ENCODE measurements at places on chromosomes 12 and 14.
A peak's percentile ranks its signal among the peaks of the same experiment; 100 is the strongest.

GRCh38 chr12:84676787-84677186 is 235.8 kb downstream of the SLC6A15 start:
- no peaks in the 10 kb centered on the region for H3K27me3 ChIP-seq
- H3K27ac ChIP-seq: no peak overlapping the region
- H3K36me3 ChIP-seq: no peaks in the 10 kb centered on the region
- no peak for DNase-seq
- no peaks in the 10 kb centered on the region for H3K4me1 ChIP-seq

DNA sequence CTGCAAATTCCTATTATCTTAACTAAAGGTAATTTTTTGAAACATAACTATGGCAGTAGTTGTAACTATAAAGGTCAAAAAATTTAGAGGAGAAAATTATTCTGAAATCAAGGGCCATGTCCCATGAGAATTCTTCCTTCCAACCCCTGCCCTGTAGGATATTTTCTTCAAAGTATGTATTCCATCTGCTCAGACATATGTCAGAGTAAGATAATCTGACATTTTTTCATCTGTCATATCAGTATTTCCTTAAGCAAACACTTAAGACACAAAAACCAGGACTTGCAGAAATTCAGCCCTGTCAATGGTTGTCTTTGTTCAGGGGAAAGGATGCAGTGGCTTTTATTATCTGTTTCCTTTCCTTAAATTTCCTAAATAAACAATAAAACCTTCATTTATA is 36.3 kb downstream of the ACSS3 start:
- H3K4me1 ChIP-seq: no peaks in the 10 kb centered on the region
- DNase-seq: no peak

GRCh38 chr14:29608861-29609260 is 318.8 kb downstream of the PRKD1 start:
- no peak overlapping the region for H3K4me3 ChIP-seq
- H3K4me1 ChIP-seq: no peaks in the 10 kb centered on the region
- no peaks in the 10 kb centered on the region for H3K36me3 ChIP-seq
- H3K27me3 ChIP-seq: no peaks in the 10 kb centered on the region
- DNase-seq: no peak

GRCh38 chr14:102870994-102871831 is 51.2 kb upstream of the AMN start:
- H3K4me3 ChIP-seq: no peak overlapping the region
- peak; percentile 16 for DNase-seq
- no peaks in the 10 kb centered on the region for H3K27me3 ChIP-seq
- peaks cover 6% of the 10 kb centered on the region for H3K4me1 ChIP-seq

GRCh38 chr12:43318021-43318420 is 234.0 kb downstream of the ADAMTS20 start:
- no peaks in the 10 kb centered on the region for H3K4me1 ChIP-seq
- H3K27ac ChIP-seq: no peak overlapping the region
- H3K4me3 ChIP-seq: no peak overlapping the region
- H3K36me3 ChIP-seq: no peaks in the 10 kb centered on the region
- H3K27me3 ChIP-seq: no peaks in the 10 kb centered on the region
- no peak for DNase-seq

DNA sequence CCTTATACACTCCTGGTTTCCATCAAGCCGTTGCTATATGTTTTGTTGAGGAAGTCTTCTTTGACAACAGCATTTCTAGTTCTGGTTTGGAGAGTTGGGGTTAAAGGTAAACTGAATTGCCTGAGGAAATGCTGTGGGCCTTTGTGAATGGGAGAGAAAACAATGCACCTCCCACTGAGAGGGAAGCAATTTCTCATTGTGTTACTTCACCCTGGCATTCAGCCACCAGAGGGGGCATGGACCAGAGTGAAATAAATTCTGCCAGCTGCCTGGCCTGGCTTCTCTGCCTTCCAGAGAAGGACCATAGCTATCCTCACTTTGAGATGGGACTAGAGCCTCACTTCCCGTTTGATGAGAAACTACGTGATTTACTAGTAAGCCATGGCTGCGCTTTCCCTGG is 475.3 kb downstream of the EGLN3 start:
- no peak overlapping the region for H3K4me3 ChIP-seq
- no peak overlapping the region for H3K27ac ChIP-seq
- no peaks in the 10 kb centered on the region for H3K36me3 ChIP-seq
- no peaks in the 10 kb centered on the region for H3K4me1 ChIP-seq

DNA sequence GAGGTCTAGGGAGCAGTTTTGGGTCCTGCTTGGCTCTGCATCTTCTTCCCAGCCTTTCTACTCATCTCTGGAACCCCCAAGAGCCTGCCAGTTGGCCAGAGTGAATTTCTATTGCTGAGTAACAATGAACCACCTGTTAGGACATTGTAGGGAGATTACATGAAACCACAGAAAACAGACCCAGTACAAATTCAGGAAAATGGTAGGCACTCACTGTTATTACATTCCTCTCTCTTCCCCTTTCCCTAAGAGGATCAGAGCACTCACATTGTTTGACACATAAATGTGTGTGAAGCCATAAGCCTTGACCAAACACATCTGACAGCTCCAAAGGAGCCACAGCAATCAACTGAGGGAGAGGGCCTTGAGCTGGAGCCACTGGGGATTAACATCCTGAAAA is 216.1 kb downstream of the TMEM132D start:
- no peak for DNase-seq
- no peaks in the 10 kb centered on the region for H3K4me1 ChIP-seq
- no peaks in the 10 kb centered on the region for H3K36me3 ChIP-seq
- H3K27ac ChIP-seq: no peak overlapping the region
- no peaks in the 10 kb centered on the region for H3K27me3 ChIP-seq

DNA sequence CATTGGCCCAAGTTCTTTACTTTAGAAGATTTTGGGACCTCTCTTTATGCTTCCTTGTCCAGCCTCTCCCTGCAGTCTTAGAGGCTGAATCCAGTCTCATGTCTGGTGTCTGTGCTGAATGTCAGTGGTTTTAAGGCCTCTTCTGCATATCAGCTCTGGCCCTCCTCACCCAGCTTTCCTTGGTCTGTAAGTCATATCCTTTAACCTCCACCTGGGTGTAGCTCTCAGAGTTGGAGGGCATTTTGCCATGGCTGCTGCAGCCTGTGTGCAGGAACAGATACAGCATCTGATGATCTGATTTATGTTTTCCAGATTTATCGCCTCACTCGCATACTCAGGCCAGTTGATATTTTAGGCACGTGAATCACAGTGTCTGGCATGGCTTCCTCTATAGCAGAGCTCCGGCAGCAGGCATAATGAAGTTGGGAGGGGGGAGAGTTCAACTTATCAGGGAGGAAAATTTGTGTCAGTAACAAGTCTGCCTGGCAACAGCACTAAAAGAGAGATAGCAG is 335.0 kb downstream of the PCNX1 start:
- H3K4me3 ChIP-seq: no peak overlapping the region
- DNase-seq: peak; percentile 43
- no peaks in the 10 kb centered on the region for H3K36me3 ChIP-seq

DNA sequence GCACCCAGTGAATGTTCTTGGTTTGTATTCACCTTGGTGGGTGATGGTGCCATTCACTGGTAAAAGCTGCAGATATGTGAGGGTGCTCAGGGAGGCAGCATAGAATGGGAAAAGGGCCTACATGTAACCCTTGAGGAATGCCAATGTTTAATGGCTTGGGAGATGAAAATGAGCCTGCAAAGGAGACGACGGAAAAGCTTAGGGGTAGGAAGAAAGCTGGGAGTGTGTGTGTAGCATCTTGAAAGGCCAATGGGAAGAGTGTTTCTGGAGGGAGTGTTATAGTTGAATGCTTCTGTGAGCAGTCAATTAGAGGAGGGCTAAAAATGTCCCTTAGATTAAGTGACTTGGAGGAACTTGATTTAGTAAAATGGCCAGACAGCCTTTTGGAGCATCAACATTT is 24.9 kb downstream of the PPM1A start:
- no peak overlapping the region for H3K4me3 ChIP-seq
- no peaks in the 10 kb centered on the region for H3K27me3 ChIP-seq
- no peak overlapping the region for H3K27ac ChIP-seq
- DNase-seq: no peak
- H3K4me1 ChIP-seq: peaks cover 73% of the 10 kb centered on the region

GRCh38 chr14:54129850-54130640 is 173.4 kb upstream of the BMP4 start:
- no peak overlapping the region for H3K4me3 ChIP-seq
- H3K27me3 ChIP-seq: no peaks in the 10 kb centered on the region
- no peak overlapping the region for H3K27ac ChIP-seq
- H3K4me1 ChIP-seq: no peaks in the 10 kb centered on the region
- DNase-seq: no peak

- no peaks in the 10 kb centered on the region for H3K27me3 ChIP-seq
- DNase-seq: no peak
- no peak overlapping the region for H3K27ac ChIP-seq
- H3K4me3 ChIP-seq: no peak overlapping the region
Observed at GRCh38 chr12:124171231-124171979, 123.5 kb upstream of the RFLNA start.

DNA sequence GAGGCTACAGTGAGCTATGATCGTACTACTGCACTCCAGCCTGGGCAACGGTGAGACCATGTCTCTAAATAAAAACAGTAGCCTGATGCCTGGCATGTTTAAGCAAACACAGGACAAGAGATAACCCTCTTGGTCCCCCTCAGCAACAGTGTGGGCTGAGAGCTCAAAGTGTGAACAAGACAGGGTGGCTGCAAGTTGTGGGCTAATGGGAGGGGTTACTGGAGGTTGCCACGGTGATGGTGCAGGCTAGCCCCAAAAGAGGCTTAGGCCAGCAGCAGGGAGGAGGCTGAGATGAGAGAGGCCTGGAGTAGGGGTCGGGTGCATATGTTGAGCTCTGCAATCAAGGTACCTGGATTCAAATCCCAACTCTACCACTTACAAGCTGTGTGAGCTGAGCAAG is 3.4 kb upstream of the LGMN start:
- no peak for DNase-seq
- H3K4me3 ChIP-seq: no peak overlapping the region
- peak overlapping the region; percentile 10 for H3K27ac ChIP-seq
- H3K4me1 ChIP-seq: no peaks in the 10 kb centered on the region
- no peaks in the 10 kb centered on the region for H3K27me3 ChIP-seq

DNA sequence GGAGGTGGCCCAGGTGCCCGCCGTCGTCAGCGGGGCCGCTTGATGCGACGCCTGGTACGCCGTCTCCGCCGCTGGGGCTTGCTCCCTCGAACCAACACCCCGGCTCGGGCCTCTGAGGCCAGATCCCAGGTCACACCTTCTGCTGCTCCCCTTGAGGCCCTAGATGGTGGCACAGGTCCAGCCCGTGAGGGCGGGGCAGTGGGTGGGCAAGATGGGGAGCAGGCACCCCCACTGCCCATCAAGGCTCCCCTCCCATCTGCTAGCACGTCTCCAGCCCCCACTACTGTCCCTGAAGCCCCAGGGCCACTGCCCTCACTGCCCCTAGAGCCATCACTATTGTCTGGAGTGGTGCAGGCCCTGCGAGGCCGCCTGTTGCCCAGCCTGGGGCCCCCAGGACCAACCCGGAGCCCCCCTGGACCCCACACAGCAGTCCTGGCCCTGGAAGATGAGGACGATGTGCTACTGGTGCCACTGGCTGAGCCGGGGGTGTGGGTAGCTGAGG is 5.5 kb downstream of the LRP10 start:
- H3K27ac ChIP-seq: no peak overlapping the region
- no peak overlapping the region for H3K4me3 ChIP-seq
- no peaks in the 10 kb centered on the region for H3K27me3 ChIP-seq
- peaks cover 65% of the 10 kb centered on the region for H3K36me3 ChIP-seq
- H3K4me1 ChIP-seq: peaks cover 20% of the 10 kb centered on the region

DNA sequence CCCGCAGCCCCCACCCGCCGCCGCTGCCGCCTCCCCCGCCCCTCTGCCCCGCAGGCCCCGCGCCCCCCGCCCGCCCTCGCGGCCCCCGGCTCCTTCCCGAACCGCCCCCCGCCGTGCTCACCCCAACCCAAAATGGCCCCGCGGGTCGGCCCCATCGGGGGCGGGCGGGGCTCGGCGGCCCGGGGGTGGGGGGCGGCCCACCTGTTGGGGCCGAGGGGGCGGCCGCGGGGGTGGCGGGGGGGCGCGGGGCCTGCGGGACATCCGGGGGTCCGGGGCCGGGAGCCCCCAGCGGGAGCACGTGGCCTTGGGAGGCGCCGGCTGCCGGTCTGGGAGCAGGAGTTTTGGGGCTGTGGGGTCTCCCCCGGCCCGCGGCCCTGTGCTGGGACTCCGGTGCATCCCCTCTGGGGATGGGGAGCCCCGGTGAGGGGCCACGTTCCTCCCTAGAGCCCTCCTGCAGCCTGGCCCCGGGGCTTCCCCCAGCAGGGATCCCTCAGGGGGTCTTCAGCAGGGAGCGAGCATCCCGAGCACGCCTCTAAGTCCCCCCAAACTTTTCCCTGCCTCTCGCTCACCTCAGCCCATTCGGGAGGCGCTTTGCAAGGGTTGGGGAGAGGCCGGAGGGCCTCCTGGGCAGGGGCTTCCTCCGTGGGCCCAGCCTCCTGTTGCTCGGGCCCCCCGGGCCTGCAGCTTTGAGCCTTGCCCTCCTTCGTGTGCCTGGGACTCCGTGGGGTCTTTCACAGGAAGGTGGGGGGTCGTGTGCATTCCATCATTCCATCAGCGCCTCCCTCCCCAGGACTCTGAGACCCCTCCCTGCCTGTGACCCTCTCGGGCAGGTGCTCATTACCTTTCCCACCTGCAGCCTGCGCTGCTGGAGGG is 710 bp downstream of the MTA1 start:
- H3K27me3 ChIP-seq: no peaks in the 10 kb centered on the region
- peak; percentile 63 for DNase-seq
- peaks cover 6% of the 10 kb centered on the region for H3K36me3 ChIP-seq
- H3K4me3 ChIP-seq: peak overlapping the region; percentile 68
- peak overlapping the region; percentile 74 for H3K27ac ChIP-seq

DNA sequence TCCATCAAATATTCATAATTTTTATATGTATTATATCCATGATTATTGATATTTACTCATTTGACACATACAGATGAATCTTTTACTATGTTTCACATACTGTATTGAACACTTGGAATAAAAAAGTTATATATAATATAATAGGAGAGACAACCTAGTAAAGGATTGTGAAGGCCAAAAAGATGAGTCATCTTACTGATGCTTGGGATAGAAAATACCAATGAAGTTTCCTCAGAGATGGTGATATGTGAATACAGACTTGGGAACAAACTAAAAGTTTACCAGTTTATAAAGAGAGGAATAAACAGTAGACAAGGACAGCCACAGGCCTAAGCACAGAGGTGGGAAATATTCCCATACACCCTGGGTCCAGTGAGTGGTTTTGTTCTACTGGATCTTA is 743.9 kb upstream of the FLRT2 start:
- no peak overlapping the region for H3K4me3 ChIP-seq
- H3K4me1 ChIP-seq: no peaks in the 10 kb centered on the region
- H3K27ac ChIP-seq: no peak overlapping the region
- no peaks in the 10 kb centered on the region for H3K36me3 ChIP-seq

GRCh38 chr12:25384893-25385248 is 134.1 kb upstream of the KRAS start:
- no peak for DNase-seq
- H3K36me3 ChIP-seq: no peaks in the 10 kb centered on the region
- peak overlapping the region; percentile 98 for H3K27ac ChIP-seq
- H3K4me3 ChIP-seq: peak overlapping the region; percentile 77
- peaks cover 6% of the 10 kb centered on the region for H3K4me1 ChIP-seq
- no peaks in the 10 kb centered on the region for H3K27me3 ChIP-seq

GRCh38 chr12:51706206-51706605 is 115.2 kb downstream of the SCN8A start:
- no peak overlapping the region for H3K27ac ChIP-seq
- DNase-seq: no peak
- H3K4me1 ChIP-seq: no peaks in the 10 kb centered on the region
- H3K4me3 ChIP-seq: no peak overlapping the region
- H3K27me3 ChIP-seq: no peaks in the 10 kb centered on the region
